Left kidney (tissue), 8 donors: ENCODE measurements at places on chromosomes 1 and 21. TPM values are rescaled to one million over a fixed set of nuclear protein-coding genes. Genes with fewer than 3 reads are reported as not detected.

The IL10 gene
- polyA plus RNA-seq, result 0.42 TPM

- peak; percentile 72 for DNase-seq
Observed at GRCh38 chr1:182739545-182739944, 50.0 kb upstream of the NPL start.

The ACOT11 gene
- 13.6 TPM for polyA plus RNA-seq

DNA sequence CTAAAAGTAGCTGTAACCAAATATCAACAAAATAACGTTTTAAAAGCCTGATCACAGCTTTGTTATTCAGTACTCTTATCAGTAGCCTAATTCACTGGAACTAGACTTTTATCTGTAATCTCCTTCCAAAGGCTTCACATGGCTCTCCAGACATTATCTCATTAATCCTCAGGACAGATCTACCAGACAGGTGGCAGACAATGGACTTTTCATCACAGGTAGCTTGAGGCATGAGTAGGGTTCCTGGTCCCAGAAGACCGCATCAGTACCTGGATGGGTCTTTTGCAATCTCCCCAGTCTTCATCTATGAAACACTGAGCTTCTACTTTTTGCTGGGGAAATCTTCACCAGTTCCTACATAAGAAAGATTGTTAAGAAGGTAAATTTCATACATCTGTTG lies 132.2 kb upstream of the FOXD3 start:
- no peak for DNase-seq

GRCh38 chr1:158020886-158021620 lies 27.6 kb downstream of the KIRREL1 start:
- DNase-seq, result no peak

- DNase-seq, result no peak
Observed at GRCh38 chr1:192884241-192884640, 75.4 kb downstream of the RGS2 start.

DNA sequence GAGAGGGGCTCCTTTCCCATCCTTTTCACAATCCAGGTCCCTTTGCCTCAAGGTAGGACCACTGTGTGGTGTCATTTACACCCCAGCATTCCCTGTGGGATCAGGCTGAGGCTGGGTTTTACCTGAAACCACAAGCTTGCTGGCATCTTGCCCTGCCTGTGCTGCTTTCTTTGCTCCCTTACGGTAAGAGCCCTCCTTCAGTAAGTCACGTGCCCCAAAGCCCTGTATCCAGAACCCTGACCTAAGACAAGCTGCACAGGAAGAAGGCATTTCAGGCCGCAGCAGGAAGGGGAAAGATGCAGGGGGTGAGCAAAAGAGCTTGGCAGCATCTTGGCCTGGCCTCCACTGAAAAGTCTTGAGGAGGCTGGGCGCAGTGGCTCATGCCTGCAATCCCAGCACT lies 58.4 kb downstream of the KLHDC7A start:
- DNase-seq, result no peak

DNA sequence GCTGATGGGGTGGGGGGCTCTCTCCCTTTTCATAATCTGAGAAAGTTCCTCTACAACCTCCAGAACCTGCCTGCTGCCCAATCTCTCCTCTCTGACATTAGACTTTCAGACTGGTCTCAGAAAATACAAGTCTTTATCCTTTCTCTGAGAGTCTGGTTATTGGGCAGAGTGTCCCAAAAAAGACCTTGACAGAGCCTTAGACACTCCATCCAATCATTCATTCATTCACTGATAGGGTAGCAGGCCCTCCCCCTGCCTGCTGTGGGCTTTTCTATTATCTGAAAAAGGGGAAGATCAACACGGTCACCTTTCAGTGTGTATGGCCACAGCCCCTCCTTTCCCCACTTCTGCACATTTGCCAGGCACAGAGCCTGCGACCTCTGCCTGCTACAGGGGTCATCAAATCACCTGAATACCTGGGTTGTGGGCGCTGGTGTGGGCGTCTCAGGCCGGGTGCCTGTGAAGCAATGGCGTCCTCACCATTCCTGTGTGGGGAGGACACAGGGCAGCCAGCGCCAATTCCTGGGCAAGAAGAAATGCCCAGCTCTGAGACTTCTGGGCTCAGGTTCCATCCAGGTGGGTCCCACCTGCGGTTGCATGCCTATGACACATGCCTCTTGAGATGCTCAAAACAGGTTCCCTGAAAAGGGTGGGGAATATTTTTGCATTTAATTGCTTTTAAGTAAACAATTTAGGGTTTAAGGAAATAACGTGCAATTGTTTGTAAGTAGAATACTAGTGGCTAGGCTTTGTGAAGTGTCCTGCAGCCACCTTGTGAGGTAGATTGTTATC lies 52.8 kb downstream of the ELK4 start:
- DNase-seq, result no peak

The SPRR1B gene
- polyA plus RNA-seq, result not detected

The TLR5 gene
- polyA plus RNA-seq, result 5.9 TPM

- DNase-seq, result no peak
Observed at GRCh38 chr21:43697758-43698643, 20.9 kb upstream of the PDXK start.

The IFI44 gene
- 21.8 TPM for polyA plus RNA-seq

GRCh38 chr1:114249691-114250090 lies 96.0 kb upstream of the SYT6 start:
- DNase-seq, result no peak

DNA sequence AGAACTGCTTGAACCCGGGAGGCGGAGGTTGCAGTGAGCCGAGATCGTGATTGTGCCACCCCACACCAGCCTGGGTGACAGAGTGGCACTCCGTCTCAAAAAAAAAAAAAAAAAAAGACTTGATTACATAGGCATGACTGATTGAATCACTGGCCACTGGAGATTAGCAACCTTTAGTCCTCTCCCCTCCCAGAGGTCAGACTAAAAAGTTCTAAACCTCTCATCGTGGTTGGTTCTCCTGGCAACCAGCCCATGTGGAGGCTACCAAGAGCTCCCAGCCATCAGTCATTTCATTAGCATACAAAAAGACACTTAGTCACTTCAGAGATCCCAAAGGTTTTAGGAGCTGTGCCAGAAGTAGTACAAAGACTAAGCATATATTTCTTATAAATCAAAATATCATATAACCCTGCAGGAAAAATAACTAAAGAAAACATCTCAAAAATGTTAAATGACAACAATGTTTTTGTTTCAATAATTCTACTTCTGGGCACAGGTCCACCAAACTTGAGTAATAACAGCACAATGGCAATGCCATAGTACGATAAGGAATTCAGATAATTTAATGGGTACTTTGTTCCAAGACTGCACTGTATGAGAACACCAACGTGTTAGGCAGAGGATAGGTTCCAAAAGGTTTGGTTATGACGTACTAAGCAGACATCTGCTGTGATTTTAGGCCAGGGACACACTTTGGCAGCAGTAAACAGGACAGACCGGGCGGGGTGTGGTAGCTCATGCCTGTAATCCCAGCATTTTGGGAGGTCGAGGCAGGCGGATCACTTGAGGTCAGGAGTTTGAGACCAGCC lies 18.1 kb downstream of the USP48 start:
- DNase-seq, result peak; percentile 18

DNA sequence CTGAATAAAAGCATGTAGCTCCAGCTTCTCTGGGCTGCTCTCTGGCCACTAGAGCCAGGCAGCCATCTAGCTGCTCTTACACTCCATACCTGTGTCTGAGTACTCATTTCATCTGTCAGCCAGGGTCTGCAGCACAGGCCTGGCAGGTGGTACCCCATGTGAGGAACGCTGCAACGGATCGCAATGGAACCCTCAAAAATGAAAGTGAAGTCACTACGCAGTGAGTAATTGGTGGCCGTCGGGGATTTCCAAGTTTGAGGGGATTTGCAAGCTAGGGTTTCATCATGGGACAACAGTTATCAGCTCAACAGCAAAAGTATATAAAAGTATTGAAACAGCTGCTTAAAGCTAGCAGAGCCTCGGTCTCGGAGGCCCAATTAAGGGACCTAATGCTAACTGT lies 186.7 kb downstream of the HFM1 start:
- DNase-seq, result no peak

- DNase-seq, result no peak
Observed at GRCh38 chr1:175870217-175870616, 126.8 kb upstream of the TNR start.

DNA sequence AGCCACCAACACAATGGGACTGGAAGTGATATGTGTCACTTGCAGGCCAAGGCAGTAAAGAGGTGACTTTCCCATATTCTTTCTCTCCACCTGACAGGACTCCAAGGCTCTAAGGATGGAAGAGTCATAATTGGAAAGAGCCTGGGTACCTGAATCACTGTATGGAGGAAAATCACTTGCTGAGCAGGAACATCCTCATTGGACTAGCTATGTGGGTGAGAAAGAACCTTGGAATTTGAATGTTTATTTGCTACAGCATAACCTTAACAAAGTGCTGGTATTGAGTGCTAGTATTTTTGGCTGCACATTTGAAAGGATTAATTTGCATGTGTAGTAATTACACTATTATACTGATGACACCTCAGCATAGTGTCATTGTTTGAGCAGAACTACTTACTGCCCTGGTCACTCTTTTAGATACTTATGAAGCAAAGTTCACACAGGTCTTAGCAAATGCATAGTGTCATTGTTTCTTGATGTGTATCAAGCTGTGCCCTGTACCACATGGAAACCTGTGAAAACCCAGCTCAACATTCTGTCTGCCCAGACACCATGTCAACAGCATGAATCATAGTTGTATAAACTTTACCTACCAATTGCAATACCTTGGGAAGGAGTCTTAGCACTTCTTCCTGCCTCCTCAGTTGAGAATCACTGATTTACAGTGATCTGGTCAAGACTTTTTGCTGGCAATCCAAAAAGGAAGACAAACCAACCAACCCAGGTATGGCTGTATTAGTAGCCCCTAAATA lies 5.1 kb upstream of the S100A10 start:
- no peak for DNase-seq

GRCh38 chr1:189131576-189131975 lies 1346.1 kb downstream of the BRINP3 start:
- DNase-seq, result no peak

DNA sequence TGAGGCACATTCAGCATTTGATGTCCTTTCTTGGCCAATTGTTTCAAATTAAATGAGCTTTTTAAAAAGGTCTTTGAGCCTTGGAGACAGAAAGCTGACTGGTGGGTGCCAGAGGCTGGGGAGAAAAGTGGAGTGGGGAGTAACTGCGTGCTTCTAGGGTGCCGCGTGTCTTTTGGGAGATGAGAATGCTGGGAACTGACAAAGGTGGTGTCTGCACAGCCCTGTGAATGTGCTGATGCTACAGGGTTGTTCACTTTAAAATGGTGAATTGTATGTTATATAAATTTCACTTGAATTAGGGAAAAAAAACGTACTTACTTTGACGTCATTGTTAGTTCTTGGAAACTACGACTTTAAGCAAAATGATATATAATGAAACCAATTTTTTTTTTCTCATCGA lies 8.1 kb upstream of the TFF1 start:
- DNase-seq, result no peak

- DNase-seq, result no peak
Observed at GRCh38 chr1:183996396-183996795, 41.1 kb downstream of the COLGALT2 start.

DNA sequence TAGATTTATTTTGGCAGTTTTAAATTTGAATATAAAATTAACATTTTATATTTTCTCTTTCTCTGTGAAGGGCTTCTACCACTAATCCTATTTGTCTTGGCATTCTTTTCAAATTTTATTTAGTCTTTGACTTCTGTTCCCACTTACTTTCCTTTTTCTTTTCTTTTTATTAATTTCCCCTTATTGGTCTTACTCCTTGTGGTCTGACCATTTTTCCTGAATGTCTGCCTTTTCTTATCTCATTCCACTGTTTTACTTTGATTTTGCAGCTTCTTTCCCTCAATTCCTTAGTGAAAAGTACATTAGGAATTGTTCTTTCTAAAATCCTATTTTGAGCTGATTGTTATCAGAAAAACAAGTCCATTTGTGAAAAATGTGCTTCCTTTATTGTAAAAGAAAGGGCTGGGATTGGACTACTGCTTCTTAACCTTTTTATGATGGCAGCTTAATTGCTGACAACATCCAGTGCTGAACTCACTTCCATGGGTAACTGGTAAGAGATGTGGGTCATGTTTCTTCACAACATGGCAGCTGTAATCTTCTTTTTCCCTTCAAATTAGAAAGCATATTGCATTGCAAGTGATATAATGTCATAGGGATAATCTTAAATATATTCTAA lies 284.6 kb downstream of the DNM3 start:
- no peak for DNase-seq

The C8A gene
- not detected for polyA plus RNA-seq

DNA sequence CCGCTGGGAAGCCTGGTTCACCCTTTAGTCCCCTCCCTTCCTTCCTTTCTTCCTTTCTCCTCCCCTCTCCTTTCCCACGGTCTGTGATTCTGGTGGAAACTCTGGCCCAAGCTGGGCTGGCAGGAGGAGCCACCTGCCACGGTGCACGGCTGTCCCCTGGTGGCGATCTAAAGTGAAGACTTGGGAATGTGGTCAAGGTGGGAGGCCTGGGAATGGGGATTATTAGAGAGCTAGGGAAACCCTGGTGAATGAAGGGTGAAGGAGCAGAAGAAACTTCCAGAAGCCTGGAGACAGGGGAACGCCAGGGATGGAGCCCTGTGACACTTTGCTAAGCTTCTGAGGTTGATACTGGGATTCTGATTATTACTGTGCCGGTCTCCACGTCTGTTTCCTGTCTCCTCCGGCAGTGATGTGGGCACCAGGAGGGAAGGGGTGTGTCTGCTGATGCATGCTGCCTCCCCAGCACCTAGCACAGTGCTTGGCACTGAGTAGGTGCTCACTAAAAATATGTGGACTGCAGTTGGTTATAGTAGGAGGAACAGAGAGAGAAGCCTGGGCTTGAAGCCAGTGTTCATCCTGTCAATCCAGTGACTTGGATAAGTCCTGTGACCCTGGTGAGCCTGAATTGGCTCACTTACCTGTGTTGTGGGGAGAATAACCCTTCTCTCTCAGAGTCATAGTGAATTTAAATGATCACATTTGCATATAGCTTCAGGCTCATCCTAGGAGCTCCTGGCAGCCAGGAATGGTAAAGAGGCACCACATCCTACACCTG lies 71.2 kb upstream of the NBPF3 start:
- peak; percentile 77 for DNase-seq

- DNase-seq, result peak; percentile 34
Observed at GRCh38 chr1:231039161-231040018, 664 bp downstream of the FAM89A start.

DNA sequence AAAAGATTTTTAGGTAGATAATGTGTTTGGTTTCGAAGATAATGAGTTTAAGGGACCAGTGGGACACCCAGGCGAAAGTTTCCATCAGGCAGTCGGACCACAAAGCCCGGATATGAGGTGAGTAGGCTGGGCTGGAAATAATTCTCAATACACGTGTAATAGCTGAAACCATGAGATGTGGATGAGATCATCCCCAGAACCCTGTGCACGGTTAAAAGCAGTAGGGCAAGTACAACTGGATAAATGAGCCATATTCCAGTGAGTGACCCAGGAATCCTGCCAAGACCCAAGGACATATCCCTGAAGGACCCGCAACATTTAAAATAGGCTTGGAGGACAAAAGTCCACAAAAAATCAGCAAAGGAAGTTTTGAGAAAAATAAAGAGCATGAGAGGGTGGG lies 21.5 kb upstream of the NHLH2 start:
- no peak for DNase-seq

The STK40 gene
- 40.4 TPM for polyA plus RNA-seq

DNA sequence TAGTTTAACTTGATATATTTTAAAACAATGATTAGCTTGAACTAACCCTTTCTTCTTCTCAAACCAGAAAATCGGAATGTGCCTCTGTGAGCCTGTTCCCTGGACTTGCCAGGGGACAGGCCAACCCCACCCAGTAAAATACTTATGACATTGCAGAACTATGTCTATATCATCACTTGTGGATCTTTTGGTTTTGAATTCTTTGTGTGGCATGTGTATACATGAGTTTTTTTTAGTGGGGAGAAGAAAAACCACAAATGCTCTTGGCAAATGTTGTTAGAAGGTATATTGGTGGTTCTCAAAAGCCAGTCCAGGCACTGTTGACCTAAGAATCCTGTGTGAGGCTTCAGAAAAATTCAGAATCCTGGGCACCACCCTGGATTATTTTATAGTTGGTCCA lies 347.4 kb downstream of the SIPA1L2 start:
- DNase-seq, result no peak
